ENCODE measurements at places on chromosomes 13 and 19. TPM values are rescaled to one million over a fixed set of nuclear protein-coding genes. Genes with fewer than 3 reads are reported as not detected.

The ZNF284 gene
- total RNA-seq, result 3.2 TPM

DNA sequence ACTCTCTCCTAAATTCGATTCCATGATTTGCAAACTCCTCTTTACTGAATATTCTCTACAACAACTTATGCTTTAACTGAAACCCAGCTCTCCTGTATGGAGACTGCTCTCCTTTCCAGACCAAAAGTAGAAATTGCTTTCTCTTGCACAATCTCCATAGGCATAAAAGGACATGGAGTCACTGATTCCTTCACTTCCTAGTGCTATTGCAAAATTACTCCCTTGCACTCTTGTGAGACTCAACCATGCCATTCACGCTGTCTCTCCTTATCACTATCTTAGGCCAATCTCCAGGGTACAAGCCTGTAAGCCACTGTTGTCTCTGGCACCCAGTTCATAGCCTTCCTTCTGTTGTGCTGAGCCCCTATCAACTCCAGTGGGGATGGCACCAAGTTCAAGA lies 30.6 kb downstream of the SERPINE3 start:
- no peak overlapping the region for H3K27ac ChIP-seq
- no peaks in the 10 kb centered on the region for H3K4me1 ChIP-seq
- no peaks in the 10 kb centered on the region for H3K27me3 ChIP-seq

The PBX4 gene
- total RNA-seq, result 6.2 TPM

The SYT5 gene
- 9.6 TPM for total RNA-seq

The ZNF784 gene
- 11.1 TPM for total RNA-seq

The APC2 gene
- 0.32 TPM for total RNA-seq

The AXL gene
- total RNA-seq, result 28.9 TPM

The RAB11B gene
- 48.6 TPM for total RNA-seq

DNA sequence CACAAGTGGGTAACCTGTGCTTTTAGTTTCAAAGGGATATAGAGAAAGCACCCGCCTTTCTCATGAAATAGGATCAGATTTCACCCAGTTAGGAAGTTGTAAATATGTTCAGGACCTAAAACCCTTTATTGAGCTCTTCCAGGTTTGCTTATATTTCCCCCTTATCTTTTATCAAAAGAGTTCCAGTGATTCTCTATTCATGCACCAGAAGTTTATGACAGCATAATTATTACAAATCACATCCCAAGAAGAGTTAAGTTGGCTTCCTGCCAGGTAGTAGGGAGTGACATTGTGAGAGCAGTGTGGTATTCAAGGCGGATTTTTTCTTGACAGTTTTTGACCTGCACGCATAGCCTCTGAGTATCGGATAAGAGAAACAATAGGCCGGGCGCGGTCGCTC lies 190.3 kb downstream of the STK24 start:
- no peak for DNase-seq
- no peak overlapping the region for H3K4me3 ChIP-seq
- no peaks in the 10 kb centered on the region for H3K36me3 ChIP-seq
- no peak overlapping the region for H3K27ac ChIP-seq
- no peaks in the 10 kb centered on the region for H3K27me3 ChIP-seq

The ZNF480 gene
- 10.1 TPM for total RNA-seq

The ZNF66 gene
- total RNA-seq, result 7.0 TPM

The CYP2A7 gene
- total RNA-seq, result not detected

DNA sequence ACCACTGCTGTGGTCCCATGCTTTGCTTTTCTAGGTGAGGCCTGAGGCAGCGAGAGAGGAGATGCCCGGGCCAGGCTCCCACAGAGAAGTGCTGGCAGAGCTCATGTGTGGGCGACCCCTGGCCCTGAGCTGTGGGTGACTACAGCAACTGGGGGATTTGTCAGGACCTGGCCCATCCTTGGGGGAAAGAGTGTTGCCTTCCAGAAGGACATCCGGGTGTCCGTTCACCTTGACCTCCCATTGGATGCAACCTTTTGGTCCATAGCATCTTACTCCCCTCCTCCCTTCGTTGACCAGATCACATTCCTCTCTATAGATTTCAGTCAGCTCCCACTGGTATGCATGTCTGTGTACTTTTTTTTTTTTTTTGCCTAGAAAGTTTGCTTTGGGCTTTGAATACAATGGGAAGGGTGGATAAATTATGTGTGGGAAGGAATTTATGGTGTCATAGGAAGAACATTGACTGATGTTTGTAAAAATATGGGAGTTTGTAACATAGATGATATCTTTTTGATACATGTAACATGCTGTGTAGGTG lies 84.2 kb upstream of the RNF113B start:
- no peak overlapping the region for H3K27ac ChIP-seq
- H3K27me3 ChIP-seq, result no peaks in the 10 kb centered on the region
- H3K36me3 ChIP-seq, result no peaks in the 10 kb centered on the region
- no peak for DNase-seq

- H3K27ac ChIP-seq, result peak overlapping the region; percentile 26
- no peak overlapping the region for H3K4me3 ChIP-seq
- no peak for DNase-seq
- H3K27me3 ChIP-seq, result no peaks in the 10 kb centered on the region
- H3K36me3 ChIP-seq, result no peaks in the 10 kb centered on the region
- peaks cover 4% of the 10 kb centered on the region for H3K4me1 ChIP-seq
Observed at GRCh38 chr13:41648314-41648935, 191.1 kb downstream of the RGCC start.

- no peak for DNase-seq
- no peaks in the 10 kb centered on the region for H3K27me3 ChIP-seq
- no peaks in the 10 kb centered on the region for H3K4me1 ChIP-seq
- H3K36me3 ChIP-seq, result no peaks in the 10 kb centered on the region
- H3K4me3 ChIP-seq, result no peak overlapping the region
- no peak overlapping the region for H3K27ac ChIP-seq
Observed at GRCh38 chr13:46079770-46080169, 25.1 kb downstream of the CPB2 start.

DNA sequence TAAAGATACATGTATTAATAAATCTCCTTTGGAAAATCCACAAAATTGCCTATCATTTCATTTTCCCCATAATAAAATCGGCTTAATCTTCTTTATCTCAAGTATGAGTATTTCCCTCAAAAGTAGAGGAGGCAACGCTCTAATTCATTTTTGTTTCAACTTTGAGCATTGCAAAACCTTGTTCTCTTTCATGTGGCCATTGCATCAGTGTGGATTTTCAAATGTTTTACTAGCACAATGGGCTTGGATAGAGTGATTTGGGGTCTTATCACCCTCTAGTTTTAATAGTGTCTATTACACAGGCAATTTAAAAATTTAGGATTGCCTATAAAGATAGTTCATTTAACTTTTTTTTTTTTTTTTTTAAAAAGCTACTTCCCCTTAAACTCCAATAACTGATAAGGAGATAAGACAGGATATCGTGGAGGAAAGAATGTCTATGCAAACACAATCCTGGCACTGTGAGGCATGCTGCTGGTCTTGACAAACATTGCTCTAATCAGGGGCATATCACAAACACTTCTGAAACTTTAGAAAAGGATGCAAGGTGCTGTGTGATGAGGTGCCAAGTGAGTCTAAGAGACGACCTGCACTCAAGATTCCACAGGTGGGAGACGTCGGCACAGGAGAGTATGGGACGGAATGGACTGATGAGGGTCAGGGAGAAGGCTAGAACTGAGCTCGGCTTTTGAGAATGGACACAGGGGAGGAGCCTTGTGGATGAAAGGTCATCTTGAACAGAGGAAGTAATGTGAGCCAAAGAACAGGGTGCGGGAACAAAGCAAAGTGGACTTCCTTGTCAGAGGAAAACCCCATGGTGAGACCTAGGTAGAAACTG lies 199.7 kb downstream of the IRS2 start:
- H3K4me3 ChIP-seq, result no peak overlapping the region
- H3K27me3 ChIP-seq, result no peaks in the 10 kb centered on the region
- peak; percentile 67 for DNase-seq
- H3K4me1 ChIP-seq, result no peaks in the 10 kb centered on the region
- no peaks in the 10 kb centered on the region for H3K36me3 ChIP-seq
- peak overlapping the region; percentile 80 for H3K27ac ChIP-seq

- no peak for DNase-seq
- no peak overlapping the region for H3K4me3 ChIP-seq
- peaks cover 11% of the 10 kb centered on the region for H3K4me1 ChIP-seq
- H3K27ac ChIP-seq, result no peak overlapping the region
- no peaks in the 10 kb centered on the region for H3K36me3 ChIP-seq
Observed at GRCh38 chr19:10620786-10621185, 4.6 kb upstream of the SLC44A2 start.

- peaks cover 5% of the 10 kb centered on the region for H3K4me1 ChIP-seq
- no peaks in the 10 kb centered on the region for H3K27me3 ChIP-seq
- peak overlapping the region; percentile 93 for H3K27ac ChIP-seq
Observed at GRCh38 chr19:10961073-10961860, 437 bp downstream of the SMARCA4 start.
